ENCODE measurements at places on chromosomes 11 and 22. TPM values are rescaled to one million over a fixed set of nuclear protein-coding genes. Genes with fewer than 3 reads are reported as not detected.

Gene EFCAB6
- total RNA-seq, result 1.5 TPM

Gene CWC15
- 80.3 TPM for total RNA-seq

Gene FAM181B
- 0.07 TPM for total RNA-seq

Gene TRIM51
- not detected for total RNA-seq

Gene SYT12
- total RNA-seq, result 0.37 TPM

DNA sequence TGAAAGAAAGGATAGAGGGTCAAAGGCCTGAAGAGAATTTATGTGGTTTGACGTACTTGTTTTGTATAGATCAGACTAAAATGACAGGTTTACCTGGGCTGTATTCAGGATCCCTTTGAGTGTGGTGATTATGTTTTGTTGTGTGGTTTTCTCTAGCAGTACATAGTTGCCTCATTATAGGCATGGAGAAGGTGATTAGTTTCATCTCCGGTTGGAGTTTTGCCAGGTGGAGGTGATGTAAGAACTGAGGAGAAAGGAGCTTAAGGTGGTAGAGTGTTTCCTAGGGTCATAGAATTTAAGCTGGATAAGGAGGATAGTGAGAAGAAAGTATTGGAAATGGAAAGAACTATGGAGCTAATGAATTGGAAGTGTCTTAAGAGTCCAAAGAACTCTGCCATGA lies 229.0 kb downstream of the TMEM135 start:
- DNase-seq, result no peak

GRCh38 chr11:46370253-46370652 lies 11.2 kb upstream of the MDK start:
- no peak for DNase-seq

DNA sequence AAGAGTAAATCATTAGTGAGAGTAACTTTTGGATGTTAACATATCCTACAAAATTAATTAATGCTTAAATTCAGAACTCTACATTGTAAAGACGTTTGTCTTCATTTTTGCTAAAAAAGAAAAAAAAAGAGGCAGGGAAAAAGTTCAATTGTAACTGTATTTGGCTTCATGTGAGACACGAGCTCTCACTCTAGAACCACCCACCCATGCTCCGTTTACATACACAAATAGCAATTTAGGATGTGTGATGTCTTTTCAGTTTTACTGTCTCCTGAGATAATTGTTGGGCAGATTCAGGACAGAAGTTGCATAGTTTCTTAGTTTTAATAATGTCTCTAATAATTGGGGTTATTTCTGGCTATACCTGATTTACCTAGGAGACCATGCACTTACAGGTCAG lies 248.6 kb downstream of the AASDHPPT start:
- DNase-seq, result no peak

- DNase-seq, result peak; percentile 40
These were observed at the start of gene FAM180B for GRCh38 chr11:47586098-47586855. FAM180B (plus strand) TSS chr11:47586678; CDS start chr11:47586769, 91 bp downstream.

DNA sequence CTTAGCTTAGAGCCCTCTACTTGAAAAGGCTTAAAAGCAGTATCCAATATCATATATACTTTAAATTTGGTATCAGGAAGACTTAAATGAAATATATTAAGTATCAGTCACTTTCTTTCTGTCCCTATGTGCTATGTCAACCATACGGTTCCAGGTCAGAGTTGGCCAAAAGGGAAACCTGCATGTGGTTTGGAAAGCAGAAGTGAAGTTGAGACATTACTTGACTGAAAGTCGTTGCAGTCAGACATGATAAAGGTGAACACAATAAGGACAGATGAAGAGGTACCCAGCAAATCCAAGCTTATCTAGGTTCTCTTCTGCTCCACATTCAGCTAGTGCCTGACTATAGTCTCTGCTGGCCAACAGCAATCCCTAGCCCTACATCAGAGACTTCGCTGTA lies 336.8 kb downstream of the KCNA4 start:
- DNase-seq, result no peak

DNA sequence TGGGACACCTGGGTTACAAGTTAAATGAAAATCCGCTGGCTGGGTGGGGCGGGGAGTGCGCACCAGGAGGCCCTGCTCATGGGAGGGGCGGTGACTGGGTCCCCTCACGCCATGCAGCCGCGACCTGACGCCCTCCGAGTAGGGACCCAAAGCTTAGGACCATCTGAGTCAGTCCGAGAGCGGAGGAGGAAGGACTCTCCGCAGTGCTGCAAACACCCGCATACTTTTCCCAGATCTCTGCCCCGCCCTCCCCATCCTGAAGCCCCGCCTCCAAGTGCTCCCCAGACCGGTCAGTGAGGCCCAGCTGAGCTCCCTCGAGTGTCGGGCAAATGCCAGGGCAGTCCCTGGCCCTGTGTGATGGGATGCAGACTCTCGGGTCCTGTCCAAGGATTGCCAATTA lies 6.6 kb upstream of the FLI1 start:
- DNase-seq, result peak; percentile 65

DNA sequence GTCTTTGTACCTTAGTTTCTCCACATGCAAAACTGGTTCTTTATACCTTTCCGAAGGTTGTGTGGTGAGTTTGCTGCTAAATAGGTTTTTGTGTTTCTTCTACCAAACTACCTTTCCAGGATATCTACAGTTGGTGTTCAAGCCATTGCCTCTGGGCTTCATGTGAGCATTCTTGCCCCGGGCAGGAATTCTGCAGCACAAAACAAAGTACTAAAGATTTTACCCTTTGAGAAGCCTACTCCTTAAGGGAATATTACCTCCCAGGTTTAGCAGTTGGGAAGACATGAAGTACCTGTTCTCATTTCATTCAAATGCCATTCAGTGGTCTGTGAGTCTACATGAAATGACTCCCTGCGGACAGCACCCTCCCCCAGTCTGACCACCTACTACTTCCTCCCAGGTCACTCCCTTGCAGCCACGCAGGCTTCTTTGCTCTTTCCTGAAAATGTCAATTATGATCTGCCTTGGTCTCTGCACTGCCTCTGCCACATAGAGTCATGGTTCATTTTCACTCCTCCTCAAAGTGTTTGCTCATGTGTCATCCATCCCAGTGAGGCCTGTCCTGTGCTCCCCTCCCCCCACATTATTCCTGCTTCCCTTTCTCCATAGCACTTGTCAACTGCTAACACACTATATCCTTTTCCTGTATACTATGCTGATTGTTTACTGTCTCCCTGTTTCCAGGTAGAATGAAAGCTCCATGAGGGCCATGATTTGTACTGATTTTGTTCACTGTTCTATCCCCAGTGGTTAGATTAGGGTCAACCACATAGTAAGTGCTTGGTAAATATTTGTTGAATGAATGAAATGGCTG lies 36.9 kb downstream of the PACS1 start:
- no peak for DNase-seq

DNA sequence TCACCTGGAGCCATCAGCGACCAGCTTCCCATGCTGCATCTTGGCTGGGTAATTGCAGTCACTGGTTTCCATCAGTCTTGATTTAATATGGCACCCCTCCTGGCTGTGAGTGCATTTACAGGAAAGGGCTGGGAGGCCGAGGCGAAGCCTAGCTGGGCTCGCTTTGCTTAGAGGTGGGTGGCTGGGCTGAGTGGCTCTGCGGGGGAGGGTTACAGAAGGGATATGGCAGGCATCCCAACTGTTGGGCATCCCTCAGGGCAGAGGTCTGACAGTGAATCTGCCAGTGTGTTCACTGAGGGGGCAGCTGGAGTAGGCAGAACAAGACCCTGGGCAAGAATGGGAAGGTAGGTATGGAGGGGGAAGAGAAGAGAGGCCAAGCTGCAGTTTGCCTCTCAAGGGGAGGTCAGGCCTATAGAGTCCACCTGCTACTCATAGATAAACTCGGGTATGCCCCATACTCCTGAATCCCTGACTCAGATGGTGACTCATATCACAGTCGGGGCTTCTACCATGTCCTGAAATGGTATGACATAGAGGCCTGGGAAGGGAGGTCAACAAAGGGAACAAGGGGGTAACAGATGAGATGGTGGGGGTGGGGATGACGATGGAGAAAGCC lies 77.5 kb upstream of the PHOX2A start:
- DNase-seq, result no peak

DNA sequence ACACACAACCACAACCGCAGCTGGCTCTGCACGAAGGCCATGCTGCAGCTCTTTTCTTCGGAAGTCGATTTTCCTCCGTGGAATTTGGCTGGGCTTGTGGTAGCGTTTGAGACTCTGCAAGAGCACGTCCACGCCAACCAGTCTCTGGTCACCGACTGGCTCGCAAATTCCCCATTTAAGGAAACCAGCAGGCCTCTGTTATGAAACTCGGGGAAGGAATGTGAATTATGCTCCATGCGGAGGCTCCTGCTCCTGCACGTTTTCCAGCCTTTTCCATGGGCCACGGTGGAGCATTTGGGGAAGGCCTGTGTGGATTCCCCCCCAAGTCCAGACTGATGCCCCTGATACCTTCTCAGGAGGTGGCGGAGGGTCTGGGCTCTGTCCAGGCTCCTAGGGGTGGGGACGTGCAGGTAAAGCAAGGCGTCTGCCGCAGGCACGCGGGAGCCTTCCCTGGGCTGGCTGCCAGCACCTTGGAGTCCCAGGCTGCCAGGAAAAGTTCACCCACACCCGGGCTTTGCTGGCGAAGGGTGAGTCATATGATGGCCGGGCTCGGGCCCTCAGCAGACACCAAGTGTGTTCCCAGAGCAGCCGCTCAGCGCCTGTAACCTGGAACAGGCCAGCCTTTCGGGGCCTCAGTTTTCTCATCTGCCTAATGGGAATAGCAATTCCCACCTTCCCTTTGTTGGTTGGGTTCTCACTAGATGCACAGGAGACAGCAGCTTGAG lies 41.9 kb downstream of the LRP5 start:
- DNase-seq, result peak; percentile 92

DNA sequence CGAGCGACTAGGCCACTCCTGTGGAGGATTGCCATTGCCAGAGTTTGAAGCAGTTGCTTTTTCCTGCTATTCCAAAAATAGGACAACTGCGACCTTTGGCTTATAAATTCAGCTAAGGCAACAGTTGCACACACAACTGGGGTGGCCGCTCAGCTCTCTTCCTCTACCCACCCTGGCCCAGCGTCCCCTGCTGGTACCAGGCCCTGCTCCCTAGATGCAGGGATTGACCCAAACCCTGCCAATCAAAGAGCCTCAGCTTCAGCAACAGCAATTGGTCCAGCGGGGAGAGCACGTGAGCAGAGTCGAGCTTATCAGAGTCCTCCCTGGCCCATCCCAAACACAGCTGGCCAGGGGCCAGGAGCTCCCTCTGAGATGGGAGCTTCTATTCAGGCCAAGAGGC lies 22.0 kb upstream of the CABP2 start:
- DNase-seq, result peak; percentile 85

All from left ventricle myocardium superior (tissue), 1 donor.